Cardiac muscle cell (in vitro differentiated cells and primary cell): ENCODE measurements at places on chromosomes 5 and 9. TPM values are rescaled to one million over a fixed set of nuclear protein-coding genes. Genes with fewer than 3 reads are reported as not detected.

The PHF24 gene
- 1.1 and 2.9 TPM in 2 replicates for total RNA-seq

The HRCT1 gene
- not detected in 2 replicates for total RNA-seq

The UBE2B gene
- 17.8 and 23.6 TPM in 2 replicates for total RNA-seq

The NEK6 gene
- total RNA-seq, result 13.8 and 27.0 TPM in 2 replicates

The SUSD3 gene
- not detected in 2 replicates for total RNA-seq

The IFNA21 gene
- total RNA-seq, result not detected in 2 replicates

- no peak for DNase-seq
These were observed 88.9 kb upstream of the TRPM3 start for GRCh38 chr9:71210326-71210725.

DNA sequence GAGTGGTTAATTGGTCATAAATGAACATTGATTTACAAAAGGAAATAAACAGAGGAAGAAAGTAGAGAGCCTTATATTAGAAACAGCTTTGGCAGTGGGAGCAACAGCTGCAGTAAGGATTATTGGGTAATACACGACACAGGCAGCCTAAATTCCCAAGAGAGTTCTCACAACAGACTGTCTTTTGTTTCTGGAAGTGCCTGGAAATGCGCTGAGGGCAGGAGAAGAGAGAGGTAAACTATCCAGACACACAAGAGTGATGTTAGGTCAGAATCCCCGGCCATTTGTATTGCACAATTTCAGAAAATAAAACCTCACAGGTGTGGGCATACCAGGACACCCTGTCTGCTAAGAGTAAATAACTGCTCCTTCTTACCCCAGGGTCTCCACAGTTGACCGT lies 450.4 kb upstream of the CTNND2 start:
- DNase-seq, result no peak

- no peak for DNase-seq
These were observed 730.1 kb downstream of the NR2F1-AS1 start for GRCh38 chr5:92850886-92851285.

DNA sequence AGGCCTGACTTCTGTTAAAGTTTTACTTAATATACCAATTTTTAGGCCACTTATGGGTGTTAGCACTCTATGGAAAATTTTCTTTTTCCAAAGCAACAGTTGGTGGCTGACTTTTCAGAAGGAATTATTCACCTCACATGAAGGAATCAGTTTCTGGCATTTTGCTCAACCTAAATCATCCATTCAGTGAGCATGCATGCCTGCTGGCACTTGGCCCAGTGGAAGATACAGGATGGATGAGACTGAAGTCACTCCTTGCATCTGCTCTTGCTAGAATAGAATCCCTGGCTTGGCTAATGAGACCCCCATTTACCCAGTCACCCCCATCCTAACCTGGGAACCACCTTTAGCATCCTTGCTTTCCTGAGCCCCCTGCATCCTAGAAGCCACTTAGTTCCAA lies 131.7 kb downstream of the WDR41 start:
- DNase-seq, result no peak

- no peak for DNase-seq
These were observed 22.5 kb upstream of the JAKMIP2 start for GRCh38 chr5:147805030-147805454.

DNA sequence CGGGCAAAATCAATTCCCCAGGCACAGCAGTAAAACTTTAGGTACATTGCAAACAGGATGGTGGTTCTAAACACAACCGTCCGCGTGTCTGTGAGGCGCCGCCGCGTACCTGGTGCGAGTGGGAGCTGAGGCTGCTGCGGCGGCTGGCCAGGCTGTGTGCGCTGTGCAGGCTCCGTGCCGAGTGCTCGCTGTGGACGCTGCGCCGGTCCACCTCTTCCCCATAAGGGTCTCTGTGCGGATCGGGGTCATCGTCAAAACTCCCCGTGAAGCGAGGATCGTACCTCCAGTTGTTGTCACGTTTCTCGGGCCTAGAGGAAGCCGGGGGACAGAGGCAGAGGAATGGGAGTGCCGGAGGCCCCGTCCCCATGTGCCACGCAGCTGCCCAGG lies 16.7 kb downstream of the SEC16A start:
- DNase-seq, result no peak

DNA sequence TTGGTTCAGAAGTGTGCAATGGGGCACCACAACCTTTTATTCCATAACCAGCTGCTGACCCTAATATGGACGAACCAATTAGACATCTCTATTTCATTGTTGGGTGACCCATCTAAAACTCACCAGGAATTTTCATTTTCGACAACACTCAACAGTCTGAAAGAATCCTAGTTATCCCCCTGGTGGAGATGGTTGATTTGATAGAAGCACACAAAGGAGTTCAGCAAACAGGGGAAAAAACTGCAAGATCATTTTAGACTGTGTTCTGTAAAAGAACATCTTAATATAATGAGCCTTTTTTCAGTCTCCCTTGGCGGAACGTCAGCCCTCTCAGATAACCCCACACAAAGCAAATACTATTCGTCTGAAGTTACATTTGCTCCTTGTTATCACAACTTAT lies 367.4 kb downstream of the KIAA0825 start:
- DNase-seq, result no peak

- no peak for DNase-seq
These were observed 147.4 kb downstream of the CDK5RAP2 start for GRCh38 chr9:120432600-120432999.

DNA sequence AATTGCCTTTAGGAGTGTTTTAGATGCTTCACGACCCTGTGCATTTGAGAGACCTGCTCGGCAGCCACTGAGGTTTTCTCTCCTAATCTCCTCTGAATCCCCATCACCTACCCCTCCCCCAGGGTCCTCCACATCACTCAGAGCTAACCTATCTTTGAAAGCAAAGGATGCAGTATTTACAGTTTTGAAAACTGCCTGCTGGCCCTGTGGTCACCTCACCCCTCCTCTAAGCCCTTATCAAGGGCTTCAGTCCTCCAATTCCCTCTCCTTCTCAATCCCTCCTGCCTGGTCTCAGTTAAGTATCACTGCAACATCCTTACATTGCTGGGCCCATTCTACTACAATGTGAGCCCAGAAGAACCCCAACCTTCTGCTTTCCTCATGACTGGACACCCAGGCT lies 4.6 kb downstream of the RPP25L start:
- DNase-seq, result no peak

- DNase-seq, result no peak
These were observed 533.2 kb upstream of the SEMA6A start for GRCh38 chr5:117107859-117108258.

DNA sequence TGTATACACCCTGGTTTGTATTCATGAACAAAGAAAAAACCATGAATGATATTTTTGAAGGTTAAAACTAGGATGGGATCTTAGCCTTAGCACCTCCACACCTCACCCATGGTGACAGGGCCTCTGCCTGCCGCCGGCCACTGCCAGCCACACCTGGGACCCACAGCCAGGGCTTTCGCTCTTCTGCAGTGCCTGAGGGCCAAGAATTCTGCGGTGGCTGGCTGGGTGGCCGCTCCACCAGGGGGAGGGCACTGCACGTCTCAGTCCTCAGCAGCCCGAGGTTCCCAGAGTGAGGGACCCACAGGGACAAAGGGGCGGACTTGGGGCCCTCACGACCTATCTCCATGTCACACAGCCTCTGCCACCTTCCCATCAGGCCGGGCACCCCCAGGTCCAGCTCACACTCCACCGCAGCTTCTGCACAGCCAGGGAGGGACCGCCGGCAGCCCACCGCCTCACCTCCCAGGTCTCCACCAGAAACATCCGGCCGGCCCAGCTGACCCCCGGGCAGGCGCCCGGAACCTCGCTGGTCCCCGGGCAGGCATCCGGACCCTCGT lies 6.9 kb downstream of the EXD3 start:
- no peak for DNase-seq

DNA sequence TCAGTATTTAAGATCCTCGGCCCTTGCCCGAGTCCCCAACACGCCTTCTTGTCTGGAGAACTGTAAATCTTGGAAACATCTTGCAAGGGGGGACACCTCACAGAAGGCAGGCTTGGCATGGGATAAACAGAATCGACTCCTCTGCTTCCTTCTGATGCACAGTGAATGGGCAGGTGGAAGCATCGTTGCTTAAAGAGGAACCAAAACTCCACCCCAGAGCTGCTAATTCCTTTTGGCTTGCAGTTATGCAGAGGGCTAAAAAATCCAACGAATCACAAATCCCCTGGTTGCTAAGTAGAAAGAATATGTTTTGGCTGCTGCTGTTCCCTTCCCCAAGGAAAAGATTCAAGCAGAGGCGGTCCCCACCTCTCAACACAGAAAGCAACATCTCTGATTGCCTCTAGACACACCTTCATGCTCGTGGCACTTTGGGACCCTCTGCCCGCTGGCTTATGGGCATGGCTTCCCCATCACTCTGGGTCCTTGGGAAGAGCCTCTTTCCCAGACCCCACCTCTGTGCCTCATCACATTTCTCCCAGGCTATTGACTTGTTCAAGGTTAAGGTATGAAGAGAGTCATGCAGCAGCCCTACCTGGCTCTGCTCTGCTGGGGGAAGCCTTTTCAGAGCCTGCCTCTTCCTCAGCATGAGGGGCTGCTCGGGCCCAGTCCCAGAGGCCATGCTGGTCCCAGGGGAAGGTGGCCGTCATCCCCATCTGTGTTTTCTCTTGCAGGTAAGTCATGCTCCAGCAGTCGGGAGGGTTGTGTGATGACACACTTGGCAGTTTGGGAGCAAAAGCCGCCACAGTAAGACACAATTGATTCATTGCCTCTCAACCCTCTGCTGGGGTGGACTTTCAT lies 137.1 kb downstream of the KCNIP1 start:
- DNase-seq, result no peak

GRCh38 chr9:80644044-80644443 lies 1045.3 kb downstream of the TLE1 start:
- DNase-seq, result no peak

DNA sequence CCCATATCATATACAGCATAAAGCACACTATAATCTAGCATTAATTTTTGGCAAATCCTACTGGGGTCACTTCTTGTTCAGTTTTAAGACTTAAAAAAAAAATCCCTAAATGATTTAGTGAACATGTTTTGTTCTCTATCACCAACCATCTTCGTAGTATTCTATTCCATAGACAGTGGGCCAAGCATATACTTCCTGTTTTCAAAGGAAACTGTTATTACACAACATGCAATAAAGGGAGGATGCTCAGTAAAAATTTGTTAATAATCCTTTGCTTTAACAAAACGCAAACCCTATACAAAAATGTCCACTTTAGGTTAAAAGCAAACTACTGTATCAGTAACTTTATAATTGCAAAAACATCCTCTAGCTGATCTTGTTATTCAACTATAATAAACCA lies 13.0 kb downstream of the CCNH start:
- no peak for DNase-seq

DNA sequence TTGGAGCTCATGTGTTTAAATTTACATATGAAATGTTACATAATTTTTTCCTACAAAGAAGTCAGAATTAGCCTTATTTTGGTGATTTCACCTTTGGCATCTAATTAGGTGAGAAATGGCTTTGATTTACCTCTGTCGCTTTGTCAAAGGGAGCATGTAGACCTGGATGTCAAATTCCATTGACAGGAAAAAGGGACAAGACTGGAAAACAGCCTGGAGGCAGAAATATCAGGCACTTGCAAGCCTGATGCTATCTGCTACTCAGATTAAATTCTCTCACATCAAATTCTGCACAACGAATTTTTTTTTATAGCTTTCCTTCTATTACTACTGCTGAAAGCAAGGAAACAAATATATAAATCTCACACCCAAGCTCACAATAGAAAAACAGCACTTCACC lies 54.1 kb upstream of the CTNND2 start:
- DNase-seq, result no peak

- DNase-seq, result peak; percentile 29
These were observed 49.1 kb upstream of the EXOC3 start for GRCh38 chr5:393846-394275.

DNA sequence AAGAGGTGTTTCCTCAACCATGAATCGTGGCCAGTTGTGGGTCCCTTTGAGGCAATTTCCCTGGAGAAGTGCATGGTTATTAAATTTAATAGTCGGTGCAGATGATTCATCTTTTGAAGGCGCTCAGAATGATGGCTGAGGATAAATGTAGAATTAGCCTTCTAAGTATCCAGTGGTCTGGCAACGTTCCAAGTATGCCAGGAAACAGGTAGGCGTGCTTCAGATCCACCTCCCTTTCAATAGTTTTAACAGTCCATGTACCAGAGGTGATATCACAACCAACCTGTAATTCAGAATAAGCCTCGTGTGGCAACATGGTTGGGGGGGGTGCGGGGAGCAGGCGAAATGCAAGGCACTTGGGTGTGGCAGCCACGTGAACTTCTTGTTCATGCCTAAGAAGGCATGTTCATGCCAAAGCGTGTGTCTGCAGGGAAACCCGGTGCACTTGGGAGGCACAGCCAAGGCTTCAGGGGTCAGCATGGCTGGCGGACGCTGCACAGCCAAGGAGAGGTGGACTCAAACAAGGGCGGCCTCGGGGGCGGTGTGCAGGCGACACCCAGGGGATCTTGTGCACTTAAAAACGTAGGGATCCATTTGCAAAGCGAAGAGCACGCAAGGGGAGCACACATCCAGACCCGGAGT lies 5.2 kb upstream of the NKD2 start:
- DNase-seq, result no peak

- DNase-seq, result no peak
These were observed 11.7 kb upstream of the NSMF start for GRCh38 chr9:137470785-137471184.

DNA sequence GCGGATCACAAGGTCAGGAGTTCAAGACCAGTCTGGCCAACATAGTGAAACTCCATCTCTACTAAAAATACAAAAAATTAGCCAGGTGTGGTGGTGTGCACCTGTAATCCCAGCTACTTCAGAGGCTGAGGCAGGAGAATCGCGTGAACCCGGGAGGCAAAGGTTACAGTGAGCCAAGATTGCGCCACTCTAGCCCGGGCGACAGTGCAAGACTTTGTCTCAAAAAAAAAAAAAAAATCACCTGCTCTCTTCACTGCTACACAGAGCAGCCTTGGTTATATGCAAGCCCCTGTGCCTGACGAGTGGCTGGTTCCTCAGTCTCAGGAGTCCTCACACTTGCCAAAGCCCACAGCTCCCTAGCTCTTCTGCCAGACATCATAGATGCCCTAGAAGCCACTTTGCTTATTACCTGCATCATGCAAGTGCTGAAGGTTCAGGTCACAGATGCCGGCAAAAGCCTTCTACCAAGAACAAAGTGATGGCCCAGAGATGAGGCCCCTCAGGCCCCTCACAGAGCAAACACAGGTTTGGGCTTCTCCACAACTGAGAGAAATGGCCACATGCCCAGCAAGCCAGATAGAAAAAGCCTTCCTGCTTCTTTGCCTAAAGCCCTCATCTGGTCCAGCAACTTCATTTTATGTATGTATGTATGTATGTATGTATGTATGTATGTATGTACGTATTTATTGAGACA lies 176.4 kb downstream of the AUH start:
- no peak for DNase-seq

DNA sequence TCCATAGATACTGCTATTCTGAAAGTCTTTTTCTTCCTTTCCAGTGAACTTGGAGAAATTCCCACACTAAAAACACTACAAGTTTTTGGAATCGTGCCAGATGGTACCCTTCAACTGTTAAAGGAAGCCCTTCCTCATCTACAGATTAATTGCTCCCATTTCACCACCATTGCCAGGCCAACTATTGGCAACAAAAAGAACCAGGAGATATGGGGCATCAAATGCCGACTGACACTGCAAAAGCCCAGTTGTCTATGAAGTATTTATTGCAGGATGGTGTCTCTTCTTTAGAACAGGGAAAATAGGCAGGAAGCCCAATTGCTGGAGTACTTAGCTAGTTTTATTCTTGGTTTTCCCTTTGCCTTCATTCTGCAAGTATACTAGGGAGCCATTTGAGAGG lies 29.9 kb downstream of the SKP2 start:
- no peak for DNase-seq

GRCh38 chr5:163409384-163409783 lies 28.0 kb upstream of the CCNG1 start:
- DNase-seq, result no peak

- DNase-seq, result no peak
These were observed 80.9 kb upstream of the SPOCK1 start for GRCh38 chr5:137580030-137580429.
